ENCODE measurements at places on chromosomes 4 and X. TPM values are rescaled to one million over a fixed set of nuclear protein-coding genes. Genes with fewer than 3 reads are reported as not detected.

DNA sequence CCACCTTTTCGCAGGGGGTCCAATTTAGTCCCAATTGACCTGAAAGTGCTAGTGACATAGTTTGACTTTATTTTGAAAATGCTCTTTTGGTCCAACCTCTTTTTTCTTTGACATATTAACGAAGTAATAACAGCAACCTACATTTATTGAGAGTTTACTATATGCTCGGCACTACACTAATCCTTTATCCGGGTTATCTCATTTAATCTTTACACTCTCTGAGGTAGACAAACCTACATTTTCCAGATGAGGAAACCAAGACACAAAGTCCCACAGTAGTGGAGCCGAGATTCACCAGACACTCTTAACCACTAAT, 307 bp upstream of the ATRX start:
- no peaks in the 10 kb centered on the region for H3K36me3 ChIP-seq
- H3K4me1 ChIP-seq, result peaks cover 4% of the 10 kb centered on the region
- peak overlapping the region; percentile 91 for H3K27ac ChIP-seq

DNA sequence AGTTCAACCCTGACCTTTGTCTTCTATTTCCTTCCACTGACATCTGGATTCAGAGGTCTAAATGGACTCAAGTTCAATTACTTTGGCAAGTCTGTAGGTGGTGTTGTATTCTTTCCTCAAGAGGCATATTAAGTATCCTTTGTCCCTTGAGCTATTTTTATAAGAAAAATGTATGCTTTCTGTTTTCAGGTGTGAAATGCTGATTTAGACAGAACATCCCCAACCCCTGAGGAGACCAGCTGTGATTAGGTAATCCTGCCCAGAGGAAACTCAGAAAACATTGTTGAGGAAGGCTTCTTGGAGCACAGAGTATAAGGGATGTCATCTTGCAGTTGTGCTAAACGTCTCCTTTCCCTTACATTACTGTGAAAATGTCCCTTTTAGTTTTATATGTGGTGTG, 46.6 kb upstream of the EGFL6 start:
- no peak overlapping the region for H3K4me3 ChIP-seq
- no peak overlapping the region for H3K27ac ChIP-seq
- DNase-seq, result no peak
- H3K36me3 ChIP-seq, result no peaks in the 10 kb centered on the region
- H3K27me3 ChIP-seq, result no peaks in the 10 kb centered on the region

DNA sequence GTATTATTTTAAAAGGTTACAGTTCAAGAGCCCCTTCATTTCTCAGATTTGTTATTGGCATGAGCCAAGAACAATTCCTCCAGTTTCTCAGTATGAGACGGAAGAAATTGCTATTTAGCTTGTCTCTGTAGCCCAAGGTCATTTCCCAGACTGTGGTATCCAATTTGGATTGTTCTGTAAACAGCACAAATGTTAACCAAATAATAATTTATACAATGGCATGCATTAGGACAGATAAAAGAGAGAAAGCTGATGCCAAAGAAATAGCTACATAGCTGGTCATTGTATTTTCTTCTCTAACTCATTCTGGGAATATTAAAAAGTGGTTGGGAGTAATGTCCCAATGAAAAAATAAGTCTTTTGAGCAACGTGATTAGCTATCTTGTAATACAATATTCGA, 134.6 kb upstream of the NPY2R start:
- no peak overlapping the region for H3K27ac ChIP-seq
- H3K36me3 ChIP-seq, result no peaks in the 10 kb centered on the region
- H3K4me3 ChIP-seq, result no peak overlapping the region
- no peak for DNase-seq
- H3K27me3 ChIP-seq, result no peaks in the 10 kb centered on the region

- no peak overlapping the region for H3K4me3 ChIP-seq
- no peaks in the 10 kb centered on the region for H3K4me1 ChIP-seq
- H3K36me3 ChIP-seq, result no peaks in the 10 kb centered on the region
- no peaks in the 10 kb centered on the region for H3K27me3 ChIP-seq
- no peak overlapping the region for H3K27ac ChIP-seq
Measured at GRCh38 chr4:12446657-12447185, 1018.0 kb upstream of the HS3ST1 start.

- no peaks in the 10 kb centered on the region for H3K27me3 ChIP-seq
- peak overlapping the region; percentile 60 for H3K27ac ChIP-seq
- H3K4me3 ChIP-seq, result peak overlapping the region; percentile 22
- peaks cover 7% of the 10 kb centered on the region for H3K36me3 ChIP-seq
- no peak for DNase-seq
Measured at GRCh38 chrX:16807976-16808542, 21.8 kb downstream of the TXLNG start.

DNA sequence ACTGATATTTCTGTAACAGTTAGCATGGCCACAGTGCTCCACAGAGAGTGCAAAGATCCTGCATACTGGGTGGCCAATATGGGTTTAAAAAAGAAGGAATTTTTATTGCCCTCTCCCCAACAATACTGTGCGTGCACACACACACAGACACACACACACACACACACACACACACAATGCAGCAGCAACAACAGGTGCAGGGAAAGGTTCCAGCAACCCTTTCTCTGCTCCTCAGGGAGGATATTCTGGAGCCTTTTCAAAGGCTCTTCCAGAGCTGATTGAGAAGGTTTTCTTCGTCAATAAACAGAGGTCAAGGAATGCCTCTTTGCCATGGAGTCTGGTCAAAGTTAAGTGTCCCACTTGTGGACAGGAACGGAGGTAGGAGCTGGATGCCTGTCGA, 84.8 kb upstream of the ZFP42 start:
- H3K4me3 ChIP-seq, result no peak overlapping the region
- no peak overlapping the region for H3K27ac ChIP-seq
- no peaks in the 10 kb centered on the region for H3K36me3 ChIP-seq
- DNase-seq, result no peak

GRCh38 chr4:57093845-57094831, 16.0 kb downstream of the IGFBP7 start:
- H3K4me1 ChIP-seq, result peaks cover 19% of the 10 kb centered on the region
- DNase-seq, result no peak
- no peaks in the 10 kb centered on the region for H3K36me3 ChIP-seq
- no peaks in the 10 kb centered on the region for H3K27me3 ChIP-seq
- peak overlapping the region; percentile 35 for H3K27ac ChIP-seq

GRCh38 chrX:134568285-134569016, 89.8 kb downstream of the PLAC1 start:
- no peak overlapping the region for H3K27ac ChIP-seq
- no peaks in the 10 kb centered on the region for H3K4me1 ChIP-seq
- H3K36me3 ChIP-seq, result no peaks in the 10 kb centered on the region
- H3K4me3 ChIP-seq, result no peak overlapping the region

DNA sequence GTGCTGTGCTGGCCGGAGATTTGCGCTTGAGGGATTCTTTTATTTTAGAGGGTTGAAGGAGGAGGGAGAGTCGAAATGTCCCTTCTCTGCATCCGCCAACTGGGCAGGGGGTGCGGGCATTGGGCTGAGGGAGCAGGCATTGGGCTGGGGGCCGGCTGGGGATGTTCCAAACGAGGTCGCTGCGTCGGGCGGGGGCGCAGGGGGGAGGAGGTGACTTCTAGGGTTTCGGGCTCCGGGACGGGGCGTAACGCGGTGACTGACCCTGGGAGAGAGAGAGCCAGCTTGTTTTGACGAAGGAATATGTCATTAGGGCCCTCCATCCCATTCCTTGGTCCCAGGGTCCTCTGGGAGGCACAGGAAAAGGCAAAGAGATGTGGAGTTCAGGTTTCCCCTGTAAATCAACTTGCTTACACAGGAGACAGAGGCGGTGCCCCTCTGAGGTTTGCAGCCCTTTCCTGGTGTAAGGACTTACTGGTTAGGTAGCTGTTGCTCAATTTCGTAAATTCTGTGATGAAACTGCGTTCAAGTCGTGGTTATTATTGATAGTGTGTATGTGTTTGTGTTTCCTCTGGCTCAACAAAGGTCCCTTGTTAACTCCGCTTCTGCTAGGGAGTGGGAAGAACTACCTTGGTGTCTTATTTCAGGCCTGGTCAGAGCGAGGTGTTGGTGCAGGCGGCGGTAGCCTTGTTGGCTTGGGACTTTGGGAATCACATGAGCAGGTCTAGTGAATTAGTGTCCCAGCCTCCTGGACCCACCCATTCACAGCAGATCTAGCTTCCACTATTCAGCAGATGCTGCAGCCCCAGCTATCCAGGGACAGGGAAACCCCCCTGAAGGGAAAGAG, 716 bp downstream of the FHIP1A start:
- peak; percentile 75 for DNase-seq
- H3K27ac ChIP-seq, result peak overlapping the region; percentile 92

DNA sequence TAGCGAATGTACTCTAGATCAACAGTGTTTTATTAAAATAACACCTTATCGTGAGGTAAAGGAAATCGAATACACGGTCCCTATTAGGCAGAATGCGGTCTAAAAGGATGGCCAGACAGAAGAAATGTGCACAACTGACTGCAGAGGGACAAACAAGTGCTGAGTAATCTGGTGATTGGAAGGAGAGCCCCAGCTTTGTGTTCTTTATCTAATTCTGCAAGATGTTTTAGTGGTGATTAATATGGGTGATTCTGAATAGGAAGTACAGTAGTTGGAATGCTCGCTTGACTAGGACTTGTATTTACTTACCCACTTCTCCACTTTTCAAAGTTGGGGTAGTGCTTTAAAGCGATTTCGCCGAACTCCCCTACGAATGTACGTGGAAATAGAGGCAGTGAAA, 1.2 kb downstream of the WDR44 start:
- H3K27me3 ChIP-seq, result no peaks in the 10 kb centered on the region
- no peaks in the 10 kb centered on the region for H3K36me3 ChIP-seq
- H3K4me3 ChIP-seq, result peak overlapping the region; percentile 71
- H3K4me1 ChIP-seq, result no peaks in the 10 kb centered on the region

DNA sequence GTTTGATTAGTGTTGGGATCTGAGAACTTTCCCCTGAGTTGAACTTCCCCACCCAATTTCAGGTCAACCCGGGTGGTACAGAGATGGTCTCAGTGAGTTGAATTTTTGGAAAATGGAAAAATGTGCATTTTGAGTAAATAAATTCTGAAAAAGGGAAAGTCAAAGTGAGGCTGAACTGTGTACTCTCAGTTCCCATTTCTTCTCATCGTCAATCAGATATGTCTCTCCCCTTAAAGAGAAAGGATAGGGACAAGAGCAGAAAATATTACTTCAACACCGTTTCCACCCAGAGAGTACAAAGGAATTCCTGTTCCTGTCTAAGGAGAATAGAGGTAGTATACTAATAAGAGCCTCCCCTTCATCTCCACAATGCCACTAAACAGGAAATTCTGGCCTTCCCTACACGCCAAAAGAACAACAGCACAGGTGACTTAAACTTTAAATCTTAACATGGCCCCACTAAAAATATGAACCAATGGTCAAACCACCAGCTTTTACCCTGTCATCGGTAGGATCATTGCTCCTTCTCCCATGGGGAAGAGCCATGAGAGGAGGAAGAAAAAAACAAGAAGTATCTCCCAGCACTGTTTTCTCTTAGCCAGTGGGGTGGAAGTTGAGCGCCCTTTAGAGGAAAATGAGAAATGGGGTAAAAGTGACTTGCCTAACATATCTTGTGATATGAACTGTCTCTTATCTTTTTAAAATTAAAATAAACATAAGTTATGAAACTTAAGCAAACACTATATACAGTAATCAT, 30.3 kb downstream of the BMP3 start:
- no peaks in the 10 kb centered on the region for H3K4me1 ChIP-seq
- no peak overlapping the region for H3K4me3 ChIP-seq
- H3K36me3 ChIP-seq, result no peaks in the 10 kb centered on the region

DNA sequence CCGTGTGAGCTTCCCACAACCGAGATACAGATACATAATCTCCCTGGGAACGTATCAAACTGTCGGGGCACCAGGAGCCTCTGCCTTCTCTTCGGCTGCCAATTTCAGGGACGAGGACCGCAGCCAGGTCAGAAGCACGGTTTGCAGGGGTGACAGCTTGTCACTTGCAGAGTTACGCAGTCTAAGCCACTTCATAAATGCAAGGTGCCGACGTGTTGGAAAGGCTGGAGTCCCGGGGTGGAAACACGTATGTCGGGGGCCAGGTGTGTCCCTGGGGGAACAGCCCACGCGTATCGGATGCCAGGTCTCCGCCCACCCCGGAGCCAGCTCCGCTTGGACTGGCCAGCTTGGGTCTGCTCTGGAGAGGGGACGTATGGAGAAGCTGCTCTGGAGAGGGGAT, 76.3 kb upstream of the SHOX start:
- H3K4me3 ChIP-seq, result no peak overlapping the region
- no peak overlapping the region for H3K27ac ChIP-seq
- DNase-seq, result no peak
- no peaks in the 10 kb centered on the region for H3K4me1 ChIP-seq
- H3K27me3 ChIP-seq, result no peaks in the 10 kb centered on the region

DNA sequence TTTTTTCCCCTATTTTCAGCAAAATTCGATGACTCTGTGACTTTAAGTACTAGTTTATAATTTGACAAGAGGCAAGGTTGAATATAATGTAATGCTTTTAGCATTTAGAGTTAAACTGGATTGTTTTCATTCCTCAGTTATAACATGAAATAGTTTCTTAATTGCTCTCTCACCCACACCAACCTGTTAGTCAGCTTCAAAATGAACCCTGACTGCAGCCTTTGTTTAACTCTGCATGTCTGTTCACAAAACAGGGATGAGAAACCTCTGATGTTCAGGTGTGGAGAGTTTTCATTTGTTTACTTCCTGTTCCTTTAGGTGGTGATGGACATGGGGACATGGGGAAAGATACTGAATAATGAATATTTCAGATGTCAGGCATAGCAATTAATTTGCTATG, 49.9 kb upstream of the MND1 start:
- peaks cover 22% of the 10 kb centered on the region for H3K4me1 ChIP-seq
- DNase-seq, result no peak
- H3K36me3 ChIP-seq, result peaks cover 76% of the 10 kb centered on the region
- no peak overlapping the region for H3K4me3 ChIP-seq
- H3K27ac ChIP-seq, result no peak overlapping the region

DNA sequence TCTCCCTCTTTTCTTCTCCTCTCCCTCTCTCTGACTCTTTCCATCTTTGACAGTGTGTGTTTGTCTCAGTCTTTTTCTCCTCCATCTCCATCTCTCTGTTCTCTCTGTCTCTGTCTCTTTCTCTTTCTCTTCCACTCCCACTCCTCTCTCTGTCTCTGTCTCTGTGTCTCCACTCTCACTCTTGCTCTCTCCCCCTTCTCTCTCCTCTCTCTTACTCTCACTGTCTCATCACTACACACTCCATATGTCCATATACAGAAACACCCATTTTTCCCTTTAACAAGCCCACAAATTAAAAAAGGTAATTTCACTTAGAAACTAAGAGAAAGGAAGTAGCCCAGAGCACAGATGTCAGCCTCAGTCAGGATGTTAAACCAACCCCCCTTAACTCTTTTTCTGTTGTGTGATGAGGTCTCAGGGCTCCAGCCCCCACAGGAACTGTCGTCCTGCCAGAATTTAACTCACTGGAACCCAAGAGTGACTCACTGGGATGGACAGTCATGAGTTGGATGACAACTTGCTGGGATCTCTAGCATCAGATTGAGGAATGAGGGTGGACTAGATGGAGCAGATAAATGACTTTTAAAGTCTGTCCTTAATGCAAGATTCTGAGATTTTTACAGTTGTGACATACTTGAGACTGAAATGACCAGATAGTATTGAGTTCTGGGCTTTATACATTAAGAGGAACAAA, 27.5 kb downstream of the OTUD6A start:
- H3K27ac ChIP-seq, result no peak overlapping the region
- no peaks in the 10 kb centered on the region for H3K27me3 ChIP-seq
- H3K4me1 ChIP-seq, result peaks cover 14% of the 10 kb centered on the region
- no peak for DNase-seq
- H3K36me3 ChIP-seq, result no peaks in the 10 kb centered on the region

GSX2 gene
- polyA plus RNA-seq, result not detected

BEX5 gene
- polyA plus RNA-seq, result 5.9 TPM

PPARGC1A gene
- 2.9 TPM for polyA plus RNA-seq

GRK4 gene
- 2.8 TPM for polyA plus RNA-seq

CCDC120 gene
- 7.3 TPM for polyA plus RNA-seq

CXCL8 gene
- 6.9 TPM for polyA plus RNA-seq
